ENCODE measurements at places on chromosomes 12 and 14.

DNA sequence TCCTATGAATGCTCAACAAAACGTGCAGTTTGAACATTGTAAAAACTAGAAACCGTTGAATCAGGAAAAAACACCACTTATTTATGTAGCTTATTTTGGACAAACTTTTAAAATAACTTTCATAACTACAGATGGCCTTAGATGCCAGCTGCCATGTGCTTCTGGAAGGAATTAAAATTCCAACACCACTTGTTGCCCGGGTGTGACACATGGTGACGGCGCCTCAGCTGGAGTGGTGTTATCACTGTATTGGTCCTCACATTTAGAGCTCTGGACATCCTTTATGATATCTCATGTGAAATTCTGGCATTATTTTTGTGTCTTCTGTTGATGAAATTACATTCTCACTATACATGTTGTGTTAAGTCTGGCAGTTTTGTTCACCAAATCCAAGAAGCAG is 211.0 kb downstream of the IPO8 start:
- no peak for DNase-seq

GRCh38 chr12:31527083-31527482 is 63.9 kb downstream of the DENND5B start:
- no peak for DNase-seq

- no peak for DNase-seq
Observed at GRCh38 chr12:69529021-69529420, 56.2 kb upstream of the CCT2 start.

- DNase-seq: no peak
Observed at GRCh38 chr14:100669011-100669412, 57.7 kb upstream of the DLK1 start.

DNA sequence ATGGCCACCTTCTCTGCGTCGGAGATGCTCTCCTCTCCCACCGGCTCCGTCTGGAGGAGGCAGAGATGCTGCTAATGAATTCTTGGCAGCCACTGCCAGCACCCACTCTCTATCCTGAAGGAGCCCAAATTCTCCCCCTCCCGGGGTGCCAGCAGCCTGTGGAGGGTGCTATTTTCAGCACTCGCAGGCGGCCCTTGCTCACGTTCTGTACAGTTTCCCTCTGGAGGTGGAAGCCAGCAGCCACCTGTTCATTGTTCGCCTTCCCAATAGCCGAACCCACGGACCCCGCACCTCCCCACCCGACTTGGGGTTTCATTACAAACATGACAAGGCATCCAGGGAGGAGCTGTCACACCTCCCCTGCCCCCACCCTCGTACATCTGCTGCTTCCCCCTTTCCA is 27.8 kb downstream of the SNRNP35 start:
- no peak for DNase-seq

- no peak for DNase-seq
Observed at GRCh38 chr12:30691122-30691879, 4.4 kb downstream of the IPO8 start.

DNA sequence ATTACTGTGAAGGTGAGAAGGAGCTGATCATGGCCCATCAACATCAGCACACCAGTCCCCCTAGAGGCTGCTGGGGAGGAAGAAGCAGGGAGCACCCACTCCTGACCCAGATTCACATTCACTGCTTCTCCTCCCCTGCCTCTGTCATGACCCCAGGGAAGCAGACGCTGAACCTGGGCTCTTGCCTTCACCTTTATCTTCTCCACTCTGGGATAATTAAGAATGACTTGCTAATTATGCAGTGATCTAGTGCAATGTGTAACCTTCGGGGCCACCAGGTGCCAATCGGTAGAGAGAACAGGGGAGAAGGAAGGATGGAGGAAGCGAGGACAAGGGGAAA is 44.4 kb upstream of the IQSEC3 start:
- no peak for DNase-seq

DNA sequence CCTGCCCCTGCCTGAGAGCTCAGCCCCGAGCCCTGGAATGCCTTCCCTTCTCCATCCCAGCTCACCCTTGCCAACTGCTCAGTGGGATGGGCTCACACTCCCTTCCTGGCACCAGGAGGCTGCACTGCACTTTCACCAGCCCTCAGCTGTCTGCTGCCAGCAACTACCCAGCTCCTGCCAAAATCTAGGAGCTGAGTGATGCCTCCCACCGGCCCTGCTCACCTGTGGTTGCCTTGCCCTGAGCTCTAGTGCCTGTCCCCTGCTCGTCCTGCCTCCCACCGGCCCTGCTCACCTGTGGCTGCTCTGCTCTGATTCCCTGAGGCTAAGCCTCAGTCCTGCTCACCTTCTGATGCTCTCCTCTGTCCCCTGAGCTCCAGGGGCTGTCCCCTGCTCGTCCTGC is 119.8 kb downstream of the TMEM121 start:
- no peak for DNase-seq

GRCh38 chr12:107558141-107558815 is 127.3 kb upstream of the PWP1 start:
- DNase-seq: no peak

DNA sequence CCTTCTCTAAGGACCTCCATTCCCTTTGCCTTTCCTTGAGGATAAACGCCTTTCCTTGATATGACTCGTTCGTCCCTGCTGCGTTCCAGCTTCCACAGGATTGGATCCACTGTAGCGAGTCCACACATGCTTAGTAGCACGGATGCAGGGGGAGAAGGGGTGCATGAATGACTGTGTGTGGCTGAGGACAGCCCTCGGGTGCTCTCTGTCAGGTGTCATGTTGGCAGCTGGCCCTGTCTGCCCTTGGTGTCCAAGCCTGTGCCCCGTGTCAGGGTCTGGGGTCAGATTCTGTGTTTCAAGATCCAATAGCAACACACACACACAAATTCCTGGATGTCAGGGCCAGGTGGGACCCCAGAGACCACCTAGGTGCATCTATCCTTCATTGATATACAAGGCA is 17.5 kb upstream of the KRT80 start:
- DNase-seq: no peak
